ENCODE measurements at places on chromosomes 1 and 21.

DNA sequence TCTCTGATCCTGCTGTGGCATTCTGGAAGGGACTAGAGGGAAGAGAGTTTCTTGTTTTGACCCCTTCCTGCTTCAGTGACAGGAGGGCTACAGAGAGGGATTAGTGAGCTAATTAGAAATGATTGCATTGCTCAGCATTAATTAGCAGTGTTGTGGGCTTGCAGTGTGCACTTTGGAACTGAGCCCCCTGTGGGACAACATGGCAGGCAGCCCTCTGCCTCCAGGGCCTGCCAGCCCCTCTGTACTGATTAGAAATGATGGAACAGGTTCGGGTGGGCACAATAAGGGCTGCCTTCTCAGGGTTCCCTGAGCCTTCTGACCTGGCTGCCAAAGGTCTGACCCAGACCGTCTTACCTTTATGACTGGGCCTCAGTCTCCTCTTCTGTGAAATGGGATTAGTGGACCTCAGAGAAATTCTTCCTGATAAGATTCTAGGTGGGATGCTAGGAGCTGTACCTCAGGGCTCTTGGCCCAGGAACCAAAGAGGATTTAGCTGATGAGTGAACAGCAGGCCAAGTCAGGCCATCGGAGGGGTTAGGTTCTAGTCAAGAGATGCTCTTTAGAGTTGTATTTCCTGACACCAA is 39.6 kb downstream of the TMEM53 start:
- no peak for DNase-seq

- DNase-seq: no peak
Measured at GRCh38 chr1:15001317-15001915, 152.1 kb upstream of the TMEM51 start.

DNA sequence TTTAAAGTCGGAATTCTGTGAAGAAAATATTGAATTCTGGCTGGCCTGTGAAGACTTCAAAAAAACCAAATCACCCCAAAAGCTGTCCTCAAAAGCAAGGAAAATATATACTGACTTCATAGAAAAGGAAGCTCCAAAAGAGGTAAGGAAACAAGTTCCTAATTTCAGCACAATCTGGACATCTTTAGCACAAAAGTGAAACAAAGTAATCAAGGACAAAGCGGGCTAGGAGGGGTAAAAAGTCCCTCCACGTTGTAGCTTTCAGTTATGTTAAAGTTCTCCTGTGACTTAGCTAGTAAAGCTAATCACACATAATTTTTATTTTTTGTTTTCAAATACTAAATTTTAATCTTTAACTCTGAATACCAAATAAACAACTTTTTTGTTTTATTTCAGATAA is 2.2 kb downstream of the RGS2 start:
- no peak for DNase-seq

GRCh38 chr1:63904826-63905225 is 131.0 kb downstream of the ROR1 start:
- DNase-seq: no peak

DNA sequence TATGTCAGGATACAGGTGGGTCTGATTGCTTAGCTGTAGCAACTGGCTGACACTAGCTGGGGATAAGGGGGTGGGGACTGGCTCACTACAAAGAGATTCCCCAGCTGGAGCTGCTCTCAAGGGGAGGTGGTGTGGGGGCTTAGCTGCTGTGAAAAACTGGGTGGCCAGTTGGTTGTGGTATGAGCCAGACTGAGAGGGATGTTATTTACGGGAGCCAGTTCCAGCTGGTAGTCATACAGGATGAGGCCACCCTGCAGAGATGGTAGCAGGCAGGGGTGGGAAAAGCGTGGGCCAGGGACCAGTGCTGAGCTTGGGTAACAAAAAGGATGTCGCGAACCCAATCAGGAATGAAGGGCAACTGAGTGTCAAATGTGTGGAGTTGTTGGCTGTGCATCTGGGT is 204.0 kb upstream of the C21orf91 start:
- DNase-seq: no peak

GRCh38 chr1:93435443-93435842 is 12.5 kb upstream of the FNBP1L start:
- no peak for DNase-seq

DNA sequence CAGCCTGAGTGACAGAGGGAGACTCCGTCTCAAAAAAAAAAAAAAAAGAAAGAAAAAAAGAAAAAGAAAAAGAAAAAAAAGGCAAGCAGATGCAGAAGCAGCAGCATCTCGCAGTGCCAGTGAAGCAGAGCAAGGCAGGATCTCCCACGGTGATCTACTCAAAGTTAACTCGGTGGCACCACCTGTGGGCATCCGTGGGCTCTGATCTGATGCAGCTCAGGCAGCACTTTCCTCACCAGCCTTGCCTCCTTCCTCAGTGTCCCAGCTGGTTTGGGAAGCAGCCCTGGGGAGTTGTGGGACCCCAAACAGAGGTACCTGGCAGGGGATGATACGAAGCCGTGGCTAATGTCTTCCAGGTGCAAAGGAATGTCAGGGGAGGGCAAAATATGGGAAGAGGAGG is 104.3 kb upstream of the KRTAP19-8 start:
- DNase-seq: no peak

GRCh38 chr1:81437213-81437612 is 363.5 kb upstream of the ADGRL2 start:
- no peak for DNase-seq

DNA sequence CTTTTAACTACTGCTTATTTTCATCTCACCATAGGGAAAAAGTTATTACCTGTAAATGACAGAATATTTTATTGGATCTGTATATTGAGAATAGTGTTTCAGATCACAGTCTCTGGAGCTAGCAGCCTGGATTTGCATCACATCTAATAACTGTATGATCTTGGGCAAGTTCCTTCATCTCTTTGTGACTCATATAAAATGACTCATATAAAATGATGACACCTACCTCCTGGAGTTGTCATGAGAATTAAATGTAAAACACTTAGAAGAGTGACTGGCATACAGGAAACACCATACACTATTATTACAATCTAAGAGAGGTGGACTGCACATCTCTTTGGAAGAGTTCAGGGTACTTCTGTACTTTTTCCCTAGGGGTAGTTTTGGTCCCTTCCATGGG is 421.3 kb downstream of the NEGR1 start:
- peak; percentile 66 for DNase-seq

DNA sequence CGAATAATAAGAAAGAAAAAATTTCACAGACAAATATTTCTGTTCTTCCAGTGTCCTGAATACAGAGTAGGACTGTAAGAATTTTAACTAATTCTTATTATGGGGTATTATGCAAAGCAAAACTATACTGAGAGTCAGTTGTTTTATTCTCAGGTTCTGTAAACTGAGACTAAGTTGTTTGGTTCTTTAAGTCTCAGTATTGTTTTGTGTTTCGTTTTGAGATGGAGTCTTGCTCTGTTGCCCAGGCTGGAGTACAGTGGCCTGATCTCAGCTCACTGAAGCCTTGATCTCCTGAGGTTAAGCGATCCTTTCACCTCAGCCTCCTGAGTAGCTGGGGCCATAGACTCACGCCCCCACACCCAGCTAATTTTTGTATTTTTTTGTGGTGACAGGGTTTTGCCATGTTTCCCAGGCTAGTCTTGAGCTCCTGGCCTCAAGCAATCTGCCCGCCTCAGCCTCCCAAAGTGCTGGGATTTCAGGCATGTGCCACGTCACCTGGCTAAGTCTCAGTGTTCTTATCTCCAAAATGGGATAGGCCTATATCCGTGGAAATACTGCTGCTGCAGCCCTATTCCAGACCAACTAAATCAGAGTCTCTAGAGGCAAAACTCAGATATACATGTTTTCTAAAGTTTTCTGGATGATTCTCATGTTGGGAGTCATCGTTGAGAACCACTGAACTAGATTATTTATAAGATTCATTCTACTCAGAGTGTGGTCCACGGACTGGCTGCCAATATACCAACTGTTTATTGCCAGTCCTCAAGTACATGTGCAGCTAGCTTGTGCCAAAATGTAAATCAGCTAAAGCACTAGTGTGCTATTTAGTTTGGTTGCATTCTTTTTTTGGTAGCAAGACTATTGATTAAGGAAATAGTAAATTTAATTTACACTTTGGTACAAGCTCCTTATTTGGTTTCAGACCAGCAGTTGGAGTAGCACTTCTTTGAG is 116.6 kb downstream of the HS2ST1 start:
- DNase-seq: no peak

DNA sequence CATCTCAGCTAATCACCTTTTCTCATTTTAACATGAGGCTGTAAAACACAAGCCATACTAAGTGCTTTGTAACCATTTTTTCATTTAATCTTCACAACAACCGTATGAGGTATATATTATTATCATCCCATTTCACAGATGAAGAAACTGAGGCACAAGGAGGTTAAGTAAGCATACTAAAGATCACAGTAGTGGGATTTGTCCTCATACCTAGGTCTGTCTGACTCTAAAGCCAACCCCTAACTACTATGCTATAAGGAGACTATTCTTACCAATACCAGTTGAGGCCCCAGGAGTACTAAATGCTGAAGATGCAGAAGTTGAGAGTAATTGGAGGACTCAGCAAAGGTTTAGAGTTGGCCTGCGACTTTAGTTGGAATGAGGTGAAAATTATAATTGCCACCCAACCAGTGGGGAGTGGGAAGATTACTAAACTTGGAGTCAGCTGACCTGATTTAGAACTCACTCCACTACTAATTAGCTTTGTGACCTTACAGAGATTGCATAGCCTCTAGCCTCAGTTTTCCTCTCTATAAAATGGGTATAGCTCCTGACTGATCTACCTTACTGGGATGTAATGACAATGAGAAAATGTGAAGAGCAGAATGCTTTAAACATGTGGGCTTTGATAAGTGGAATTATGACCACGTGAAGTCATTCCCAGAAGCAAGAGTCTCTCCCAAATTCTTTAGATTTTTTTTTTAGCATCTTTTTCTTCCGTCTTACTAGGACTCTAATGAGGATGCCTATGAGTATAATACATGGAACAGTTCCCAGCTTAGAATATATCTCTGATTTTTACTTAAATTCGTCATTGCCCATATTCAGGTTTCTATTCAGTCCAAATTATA is 85.8 kb upstream of the IPO9 start:
- no peak for DNase-seq

- no peak for DNase-seq
Measured at GRCh38 chr1:88566615-88567387, 117.3 kb upstream of the PKN2 start.

DNA sequence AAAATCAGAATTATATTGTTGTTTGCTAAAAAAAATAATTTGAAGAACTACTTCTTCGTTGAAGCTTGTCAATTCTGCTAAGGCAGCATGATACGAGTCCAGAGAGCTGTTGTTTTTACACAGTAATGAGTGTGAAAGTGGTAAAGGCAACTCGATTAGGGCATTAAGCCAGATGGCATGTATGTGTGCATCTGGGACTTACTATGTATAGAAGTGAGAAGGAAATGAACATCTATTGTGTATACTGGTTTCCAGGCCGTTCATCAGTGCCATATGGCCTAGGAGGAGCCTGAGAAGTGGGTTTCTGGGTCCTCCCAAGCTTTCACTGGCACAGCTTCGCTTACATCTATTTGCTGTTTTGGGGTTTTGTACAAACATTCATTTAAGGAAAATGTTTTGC is 5.7 kb downstream of the CTPS1 start:
- no peak for DNase-seq

GRCh38 chr1:157580179-157580827 is 17.6 kb downstream of the FCRL4 start:
- DNase-seq: peak; percentile 36

GRCh38 chr1:108708691-108709660 is 3.7 kb upstream of the FNDC7 start:
- DNase-seq: no peak

DNA sequence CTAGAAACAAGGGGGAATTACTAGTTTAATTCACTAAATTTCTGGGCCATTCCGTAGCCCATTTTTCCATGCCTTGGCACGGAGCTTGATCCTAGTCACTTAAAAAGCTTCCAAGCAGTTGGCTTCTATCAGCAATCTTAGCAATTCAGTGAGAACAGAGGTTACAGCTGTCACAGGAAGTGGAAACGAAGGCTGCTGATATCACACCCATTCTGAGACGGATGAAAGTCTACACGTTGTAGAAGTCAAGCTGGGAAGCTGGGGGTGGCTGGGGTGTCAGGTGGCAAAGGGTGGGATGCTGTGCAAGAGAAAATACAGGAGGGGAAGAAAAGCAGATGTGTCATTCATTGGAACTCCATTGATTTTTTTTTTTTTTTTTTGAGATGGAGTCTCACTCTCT is 11.8 kb upstream of the STMN1 start:
- no peak for DNase-seq

DNA sequence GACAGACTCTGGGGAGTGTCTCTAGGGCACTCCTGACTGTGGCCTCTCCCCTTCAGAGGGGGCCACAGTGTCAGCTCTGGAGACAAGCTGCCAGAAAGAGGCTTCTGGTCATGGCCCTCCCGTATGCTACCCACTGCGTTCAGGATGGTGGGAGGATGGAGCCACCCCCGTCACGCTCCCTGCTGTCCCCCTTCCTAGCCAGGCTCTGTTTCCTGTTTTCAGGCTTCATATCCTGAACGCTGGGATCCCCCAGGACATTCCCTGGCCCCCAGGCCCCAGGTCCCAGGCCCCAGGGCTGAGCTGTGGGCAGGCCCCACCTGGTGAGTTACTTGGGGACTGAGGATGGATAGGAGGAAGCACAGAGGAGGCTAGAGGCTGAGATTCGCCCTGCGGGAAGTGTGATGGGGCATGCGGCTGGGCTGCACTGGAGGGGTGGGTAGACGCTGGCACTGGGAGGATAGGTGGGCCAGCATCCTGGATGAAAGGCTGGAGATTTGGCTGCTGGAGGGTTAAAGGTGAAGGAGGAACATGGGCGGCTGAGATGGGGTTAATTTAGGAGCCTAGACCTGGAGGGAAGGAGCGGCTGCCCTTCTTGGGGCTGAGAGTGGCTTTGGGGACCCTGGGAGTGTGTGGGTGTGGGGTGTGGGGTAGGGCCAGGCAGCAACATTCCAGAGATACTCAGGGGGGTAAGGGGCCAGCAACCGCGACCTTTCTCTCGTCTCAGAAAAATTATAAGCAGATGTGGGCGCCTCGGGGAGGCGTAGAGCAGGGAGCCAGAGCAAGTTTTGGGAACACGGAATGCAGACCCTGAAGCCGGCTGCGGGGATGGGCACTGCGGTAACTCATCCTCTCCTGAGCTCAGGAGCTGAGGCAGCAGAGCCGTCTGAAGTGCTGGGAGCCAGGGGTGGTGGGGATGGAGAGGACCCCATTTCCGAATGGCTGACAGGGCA is 8.7 kb downstream of the PEAR1 start:
- DNase-seq: no peak

GRCh38 chr1:32219022-32219421 is 3.1 kb downstream of the TMEM234 start:
- DNase-seq: no peak

- no peak for DNase-seq
Measured at GRCh38 chr1:41612953-41613352, 128.5 kb upstream of the EDN2 start.

- peak; percentile 69 for DNase-seq
Measured at GRCh38 chr1:51956528-51957509, 33.7 kb downstream of the RAB3B start.

DNA sequence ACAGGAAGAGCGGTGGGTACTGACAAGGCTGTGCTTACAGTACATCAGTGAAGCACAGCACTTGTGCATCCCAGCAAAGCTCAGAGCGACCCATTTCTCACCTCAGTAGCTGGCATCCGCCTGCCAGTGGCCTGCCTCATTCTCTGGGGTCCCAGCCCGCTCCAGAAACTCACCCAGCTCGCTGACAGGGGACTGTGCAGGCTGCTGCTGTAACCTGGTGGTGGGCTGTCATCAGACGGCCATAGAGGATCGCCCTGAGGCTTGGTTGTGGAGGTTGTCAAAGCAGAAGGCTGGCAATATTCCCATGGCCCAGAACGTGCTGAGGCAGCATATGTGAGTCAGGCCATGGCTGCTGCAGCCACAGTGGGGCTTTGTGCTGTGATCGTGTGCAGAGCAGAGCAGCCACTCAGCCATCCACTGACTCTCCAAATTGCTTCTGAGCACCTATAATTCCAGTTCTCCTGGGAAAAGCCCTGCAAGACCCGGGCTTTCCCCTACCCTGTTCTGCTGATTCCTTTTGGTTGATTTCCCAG is 13.6 kb upstream of the GPR137B start:
- DNase-seq: no peak

Measured in NCI-H226 (cell line).